ENCODE measurements at places on chromosomes 6 and 20.
A peak's percentile ranks its signal among the peaks of the same experiment; 100 is the strongest.

DNA sequence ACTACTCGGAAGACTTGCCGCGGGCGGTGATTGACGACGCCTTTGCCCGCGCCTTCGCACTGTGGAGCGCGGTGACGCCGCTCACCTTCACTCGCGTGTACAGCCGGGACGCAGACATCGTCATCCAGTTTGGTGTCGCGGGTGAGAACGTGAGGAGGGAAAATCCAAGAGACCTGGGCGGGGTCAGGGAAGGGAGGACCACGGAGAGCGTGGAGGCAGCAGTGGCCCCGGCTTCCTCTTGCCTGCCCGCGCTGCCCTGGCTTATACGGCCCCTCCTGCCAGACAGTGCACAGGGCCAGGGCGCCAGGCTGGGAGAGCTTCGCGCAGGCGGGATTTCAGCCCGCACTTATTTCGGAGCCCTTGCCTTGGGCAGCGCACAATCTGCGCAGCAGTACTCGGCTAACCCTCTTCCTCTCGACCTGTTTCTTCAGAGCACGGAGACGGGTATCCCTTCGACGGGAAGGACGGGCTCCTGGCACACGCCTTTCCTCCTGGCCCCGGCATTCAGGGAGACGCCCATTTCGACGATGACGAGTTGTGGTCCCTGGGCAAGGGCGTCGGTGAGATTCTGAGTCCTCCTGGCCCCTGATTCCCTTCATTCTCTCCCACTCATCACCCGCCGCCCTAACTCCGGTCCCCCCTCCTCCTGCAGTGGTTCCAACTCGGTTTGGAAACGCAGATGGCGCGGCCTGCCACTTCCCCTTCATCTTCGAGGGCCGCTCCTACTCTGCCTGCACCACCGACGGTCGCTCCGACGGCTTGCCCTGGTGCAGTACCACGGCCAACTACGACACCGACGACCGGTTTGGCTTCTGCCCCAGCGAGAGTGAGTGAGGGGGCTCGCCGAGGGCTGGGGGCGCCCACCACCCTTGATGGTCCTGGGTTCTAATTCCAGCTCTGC is 2.0 kb downstream of the MMP9 start:
- DNase-seq, result peak; percentile 72

GRCh38 chr6:169321546-169321945 is 67.9 kb upstream of the THBS2 start:
- no peak for DNase-seq

- DNase-seq, result no peak
Measured at GRCh38 chr6:9370480-9370879, 935.1 kb upstream of the SLC35B3 start.

DNA sequence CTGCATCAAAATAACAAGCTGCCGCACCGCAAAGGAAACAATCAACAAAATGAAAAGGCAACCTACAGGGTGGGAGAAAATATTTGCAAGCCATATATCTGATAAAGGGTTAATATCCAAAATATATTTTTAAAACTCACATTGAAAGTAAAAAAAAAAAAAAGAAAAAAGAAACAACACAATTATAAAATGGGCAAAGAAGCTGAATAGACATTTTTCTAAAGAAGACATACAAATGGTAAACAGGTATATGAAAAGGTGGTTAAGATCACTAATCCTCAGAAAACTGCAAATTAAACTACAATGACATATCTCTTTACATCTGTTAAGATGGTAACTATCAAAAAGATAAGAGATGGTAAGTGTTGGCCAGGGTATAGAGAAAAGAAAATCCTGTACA is 105.4 kb upstream of the LY86 start:
- no peak for DNase-seq

DNA sequence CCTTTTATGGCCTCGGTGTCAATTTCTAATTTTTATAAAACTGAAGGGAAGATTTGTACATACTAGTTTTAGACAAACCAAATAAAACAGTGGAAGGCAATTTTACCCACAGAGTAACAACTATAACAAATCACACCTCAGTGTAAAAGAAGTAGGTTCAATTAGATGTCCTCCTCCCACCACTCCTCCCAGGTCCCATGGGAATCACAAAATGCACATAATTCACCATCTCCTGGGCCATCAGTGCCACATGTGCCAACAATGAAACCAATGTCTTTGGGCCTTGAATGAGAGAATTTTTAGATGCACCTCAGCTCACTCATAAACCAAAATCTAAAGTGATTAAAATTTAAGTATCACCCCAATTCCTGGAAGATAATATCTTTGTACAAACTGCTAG is 267.8 kb downstream of the BTBD9 start:
- no peak for DNase-seq

- no peak for DNase-seq
Measured at GRCh38 chr6:43738267-43738676, 31.7 kb upstream of the VEGFA start.

DNA sequence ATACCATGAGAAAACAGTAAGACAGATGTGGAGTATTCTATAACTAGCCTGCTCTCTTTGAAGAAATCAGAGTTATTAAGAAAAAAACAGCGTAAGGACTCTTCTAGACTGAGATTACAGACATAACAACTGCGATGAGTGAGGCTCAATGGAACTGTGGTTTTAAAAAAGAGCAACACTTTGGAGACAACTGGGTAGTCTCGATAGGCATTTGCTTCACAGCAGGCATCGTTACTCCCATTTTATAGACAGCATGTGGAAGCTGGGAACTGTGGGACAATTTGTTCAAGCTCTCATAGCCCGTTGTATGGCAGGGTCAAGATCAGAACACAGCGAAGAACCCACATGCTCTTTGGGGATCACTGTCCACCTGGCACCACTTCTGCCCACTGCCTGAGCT is 4.6 kb downstream of the FKBP1A start:
- DNase-seq, result no peak

DNA sequence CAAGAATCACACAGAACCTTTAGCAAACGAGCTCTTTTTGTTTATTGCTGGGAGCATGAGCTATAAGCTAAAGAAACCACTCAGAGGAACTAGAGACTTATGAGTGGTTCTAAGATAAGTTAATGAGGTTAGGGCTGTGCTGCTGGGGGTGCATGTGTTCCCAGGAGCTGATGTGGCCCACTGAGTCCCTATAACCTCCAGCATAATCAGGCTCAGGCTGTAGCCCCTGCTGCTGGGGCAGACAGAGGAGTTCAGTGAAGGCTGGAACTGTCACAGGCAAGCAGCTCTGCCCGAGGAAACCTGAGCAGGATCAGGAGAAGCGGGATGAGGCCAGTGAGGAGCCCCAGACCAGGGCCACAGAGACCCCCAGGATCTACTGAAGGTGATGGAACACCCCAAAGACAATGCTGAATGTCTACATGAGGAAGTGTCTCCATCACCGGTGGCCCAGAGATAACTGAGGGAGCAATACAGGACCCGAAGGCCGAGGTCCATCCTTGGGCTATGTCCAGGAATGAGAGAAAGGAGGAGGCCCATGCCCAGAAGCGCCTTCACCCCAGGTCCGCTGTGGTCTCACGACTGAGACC is 17.3 kb downstream of the TUBB2B start:
- no peak for DNase-seq

DNA sequence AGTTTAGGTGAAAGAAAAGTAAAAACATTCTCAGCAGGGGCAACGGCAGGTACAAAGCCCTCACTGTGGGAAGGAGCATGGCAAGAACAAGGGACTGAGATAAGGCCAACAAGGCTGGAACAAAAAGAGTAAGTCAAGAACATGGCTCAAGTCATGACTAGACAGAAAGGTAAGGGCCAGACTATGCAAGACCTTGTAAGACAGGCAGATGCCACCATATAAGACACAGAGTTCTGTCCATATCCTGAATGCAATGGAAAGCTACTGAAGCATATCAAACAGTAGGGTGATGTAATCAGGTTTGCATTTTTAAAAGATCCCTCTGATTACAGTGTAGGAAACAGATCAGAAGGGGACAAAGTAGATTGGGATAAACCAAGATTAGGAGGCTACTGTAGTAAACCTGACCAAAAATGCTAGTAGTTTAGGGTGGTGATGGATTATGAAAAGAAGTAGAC is 5.5 kb downstream of the REV3L start:
- no peak for DNase-seq

DNA sequence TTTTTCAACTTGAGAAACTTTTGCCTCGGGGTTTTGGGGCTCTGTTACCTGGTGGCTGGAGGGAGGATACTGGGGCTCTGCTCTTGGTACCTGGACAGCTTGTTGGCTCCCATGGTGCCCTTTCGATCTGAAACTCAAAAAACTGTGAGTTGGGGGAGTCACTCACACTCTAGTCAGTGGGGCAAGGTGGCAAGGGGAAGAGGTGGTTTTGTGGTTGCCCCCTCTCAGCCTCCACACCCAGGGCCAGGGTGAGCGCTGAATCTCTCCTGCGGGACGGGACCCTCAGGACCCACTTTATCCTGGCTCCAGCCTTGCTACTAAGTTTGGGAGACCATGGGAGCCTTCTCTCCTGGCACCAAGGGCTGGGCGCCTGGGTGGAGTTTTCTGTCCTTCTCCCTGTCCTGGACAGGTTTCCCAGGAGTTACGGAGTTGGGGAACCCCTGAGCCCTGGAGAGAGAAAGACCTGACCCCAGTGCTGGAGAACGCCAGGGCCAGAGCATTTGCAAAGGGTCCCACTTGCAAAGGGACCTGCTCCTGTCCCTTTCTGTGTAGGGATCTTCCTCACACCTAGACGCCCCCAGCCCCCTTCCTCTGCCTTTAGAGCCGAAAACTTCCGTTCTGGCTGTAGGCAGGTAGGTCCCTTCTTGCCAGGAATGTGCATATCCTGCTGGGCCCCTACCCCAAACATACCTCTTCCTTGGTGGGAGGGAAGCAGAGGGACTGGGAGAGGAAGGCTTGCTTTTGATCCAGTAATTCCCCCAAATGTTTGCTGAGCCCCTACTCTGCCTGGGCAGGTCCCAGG is 2.9 kb downstream of the FOXP4 start:
- DNase-seq, result no peak

DNA sequence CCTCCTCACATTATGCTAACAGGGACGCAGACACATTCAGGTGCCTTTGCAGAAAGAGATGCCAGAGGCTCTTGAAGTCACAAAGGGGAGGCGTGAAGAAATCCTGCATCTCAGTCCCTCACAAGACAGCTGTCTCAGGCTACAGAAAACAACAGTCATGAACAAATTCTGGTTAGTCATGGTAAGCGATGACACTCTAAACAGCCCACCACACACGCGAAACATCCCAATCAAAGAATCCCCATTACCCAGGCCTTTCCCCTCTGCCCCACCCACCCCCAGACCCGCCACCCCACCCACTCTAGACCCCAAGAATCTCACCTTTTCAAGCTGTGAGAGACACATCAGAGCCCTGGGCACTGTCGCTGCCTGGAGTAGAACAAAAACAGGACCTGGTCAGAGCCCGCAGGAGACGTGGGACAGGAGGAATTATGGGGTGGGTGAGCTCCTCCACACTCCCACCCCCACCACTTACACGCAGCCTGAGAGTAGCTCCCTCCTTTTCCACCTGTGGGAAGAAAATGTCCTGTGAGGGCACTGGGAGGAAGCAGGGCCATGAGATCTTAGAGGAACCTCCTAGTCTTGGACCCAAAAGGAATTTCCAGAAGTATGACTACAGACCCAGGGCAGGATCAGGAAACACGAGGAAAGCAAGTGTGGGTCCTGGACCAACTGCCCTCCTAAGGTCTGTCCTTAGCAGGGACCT is 2.7 kb downstream of the HLA-B start:
- peak; percentile 46 for DNase-seq

DNA sequence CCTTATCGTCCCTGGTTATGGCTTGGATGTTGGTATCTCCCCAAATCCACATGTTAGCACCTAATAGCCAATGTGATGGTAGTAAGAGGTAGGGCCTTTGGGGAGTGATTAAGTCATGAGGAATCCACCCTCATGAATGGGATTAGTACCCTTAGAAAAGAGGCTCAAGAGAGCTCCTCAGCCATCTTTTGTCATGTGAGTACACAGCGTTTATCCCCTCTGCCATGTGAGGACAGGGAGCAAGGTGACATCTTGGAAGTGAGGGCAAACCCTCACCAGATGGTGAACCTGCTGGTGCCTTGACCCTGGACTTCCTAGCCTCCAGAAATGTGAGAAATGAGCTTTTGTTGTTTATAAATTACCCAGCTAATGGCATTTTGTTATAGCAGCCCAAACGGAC is 16.1 kb upstream of the SIRPB2 start:
- no peak for DNase-seq

- no peak for DNase-seq
Measured at GRCh38 chr6:69408886-69409285, 387.9 kb downstream of the LMBRD1 start.

- no peak for DNase-seq
Measured at GRCh38 chr6:103107985-103108384, 1714.5 kb downstream of the GRIK2 start.

DNA sequence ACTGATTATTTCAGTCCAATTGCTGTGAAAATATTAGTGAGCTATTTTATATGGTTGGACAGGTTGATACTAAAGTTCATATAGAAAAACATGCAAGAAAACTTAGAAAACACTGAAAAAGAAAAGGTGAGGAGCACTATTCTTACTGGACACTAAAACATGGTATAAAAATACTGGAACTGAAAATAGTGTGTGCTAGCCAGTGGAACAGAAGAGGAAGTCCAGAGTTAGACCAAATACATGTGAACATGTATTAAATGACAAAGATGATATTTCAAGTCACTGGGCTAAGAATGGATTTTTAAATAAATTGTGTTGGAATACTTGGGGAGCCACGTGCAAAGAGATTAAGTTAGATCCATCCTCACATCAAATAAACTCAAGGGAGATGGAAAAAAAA is 218.5 kb downstream of the TMEM242 start:
- no peak for DNase-seq

DNA sequence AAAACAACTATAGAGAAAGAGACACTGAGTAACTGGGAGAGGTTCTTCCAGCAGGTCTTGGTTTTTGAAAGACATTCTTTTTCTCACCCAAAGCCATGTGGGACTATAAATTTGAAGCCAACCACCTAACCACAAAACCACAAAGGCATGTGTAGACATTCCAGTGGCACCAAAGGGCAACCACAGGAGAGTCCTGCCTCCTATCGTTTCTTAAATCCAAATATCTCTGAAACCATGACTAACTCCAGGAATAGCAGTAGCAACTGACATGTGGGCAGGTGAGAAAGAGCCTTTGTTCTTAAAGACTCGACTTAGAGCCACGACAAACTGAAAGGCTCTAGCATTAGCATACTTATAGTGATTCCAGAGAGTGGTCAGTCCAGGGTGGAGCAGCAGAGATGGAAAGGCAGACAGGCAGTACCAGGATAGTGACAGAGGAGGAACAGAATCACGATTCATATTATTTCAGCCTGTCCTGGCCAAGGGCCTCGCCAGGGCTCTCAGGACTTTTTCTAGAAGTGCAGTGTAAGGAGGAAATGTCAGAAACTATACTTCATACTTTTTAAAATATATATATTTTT is 9.4 kb upstream of the COL9A1 start:
- no peak for DNase-seq

DNA sequence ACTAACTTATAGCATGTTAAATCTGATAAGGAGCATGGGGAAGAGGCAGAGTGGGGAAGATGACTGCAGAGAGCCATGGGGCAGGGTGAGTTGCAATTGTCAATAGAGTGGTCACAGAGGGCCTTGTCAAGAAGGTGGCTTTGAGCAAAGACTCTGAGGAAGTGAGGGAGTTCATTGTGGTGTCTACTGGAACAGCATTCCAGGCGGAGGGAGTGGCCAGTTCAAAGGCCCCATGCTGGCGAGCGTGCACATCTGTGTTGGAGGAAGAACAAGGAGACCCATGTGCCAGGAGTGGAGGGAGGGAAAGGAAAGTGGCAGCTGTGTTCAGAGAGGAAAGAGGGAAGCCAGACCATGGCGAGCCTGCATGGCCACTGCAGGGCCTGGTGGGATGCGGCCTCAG is 15.8 kb upstream of the GPR6 start:
- no peak for DNase-seq
